ENCODE measurements at places on chromosomes 6 and 20. TPM values are rescaled to one million over a fixed set of nuclear protein-coding genes. Genes with fewer than 3 reads are reported as not detected.

DNA sequence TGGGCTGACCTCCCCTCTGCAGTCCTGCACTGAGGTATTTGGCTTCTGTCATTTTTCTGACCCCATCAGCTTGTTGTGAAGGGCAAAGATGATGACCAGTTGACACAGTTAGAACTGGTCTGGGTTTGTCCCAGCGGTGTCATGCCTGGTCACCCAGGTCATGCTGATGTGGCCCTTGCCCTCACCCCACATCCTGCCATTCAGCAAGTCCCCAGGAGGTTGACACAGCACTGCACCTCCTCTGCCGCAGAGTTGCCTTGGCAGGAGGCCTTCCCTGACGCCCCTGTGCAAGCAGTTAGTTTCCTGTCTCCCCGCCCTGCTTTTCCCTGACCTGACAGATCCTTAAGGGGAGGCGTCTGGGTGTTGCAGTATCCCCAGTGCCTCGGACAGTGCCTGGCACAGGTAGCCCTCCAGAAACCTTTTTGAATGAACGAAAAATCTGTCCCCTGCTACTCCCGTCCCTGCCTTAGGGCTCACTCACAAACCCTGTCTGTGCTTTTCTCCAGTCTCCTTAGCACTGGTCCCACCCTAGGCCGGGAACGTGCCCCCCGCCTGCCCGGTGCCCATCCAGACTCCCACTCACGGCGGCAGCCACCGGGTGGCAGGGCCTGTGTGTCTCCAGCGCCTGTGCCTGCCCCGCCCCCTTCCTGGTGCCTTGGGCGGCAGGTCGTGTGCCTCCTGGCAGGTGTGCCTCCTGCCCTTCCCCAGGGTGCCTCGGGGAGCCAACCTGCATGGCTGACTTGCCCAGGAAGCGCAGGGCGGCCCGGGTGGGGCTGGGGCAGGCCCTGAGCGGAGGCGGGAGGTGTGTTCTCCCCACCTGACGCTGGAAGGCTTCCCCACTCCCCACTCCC is 146.3 kb upstream of the RNF24 start:
- peak; percentile 52 for DNase-seq

GRCh38 chr6:28900577-28901256 is 23.1 kb downstream of the TRIM27 start:
- DNase-seq = peak; percentile 53

DNA sequence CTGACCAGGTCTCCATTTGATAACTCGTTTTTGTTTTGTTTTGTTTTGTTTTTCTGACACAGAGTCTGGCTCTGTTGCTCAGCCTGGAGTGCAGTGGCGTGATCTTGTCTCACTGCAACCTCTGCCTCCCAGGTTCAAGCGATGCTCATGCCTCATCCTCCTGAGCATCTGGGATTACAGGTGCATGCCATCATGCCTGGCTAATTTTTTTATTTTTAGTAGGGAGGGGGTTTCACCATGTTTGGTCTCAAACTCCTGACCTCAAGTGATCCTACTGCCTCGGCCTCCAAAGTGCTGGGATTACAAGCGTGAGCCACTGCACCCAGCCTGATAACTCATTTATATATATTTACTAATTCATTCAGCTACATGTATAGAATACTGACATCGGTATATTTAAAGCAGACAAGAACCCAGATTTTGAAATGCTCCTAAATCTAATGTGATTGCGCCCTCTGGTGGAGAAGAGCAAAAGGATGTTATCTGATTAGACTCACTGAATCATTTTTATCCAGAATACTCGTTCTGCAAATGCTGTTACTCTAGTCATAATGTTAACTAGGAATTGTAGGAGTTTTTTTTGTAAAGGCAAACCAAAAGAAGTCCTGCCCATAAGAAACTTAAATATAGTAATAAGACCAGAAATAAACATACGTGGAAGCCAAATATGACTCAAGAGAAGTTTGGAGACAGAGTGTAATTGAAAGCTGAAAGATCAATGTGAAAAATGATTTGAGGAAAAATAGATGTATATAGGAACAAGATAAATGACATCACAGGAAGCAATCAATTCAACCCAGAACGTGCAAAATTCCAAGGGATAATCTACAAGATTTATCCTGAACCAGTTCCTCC is 5.3 kb upstream of the COL12A1 start:
- DNase-seq = peak; percentile 79

DNA sequence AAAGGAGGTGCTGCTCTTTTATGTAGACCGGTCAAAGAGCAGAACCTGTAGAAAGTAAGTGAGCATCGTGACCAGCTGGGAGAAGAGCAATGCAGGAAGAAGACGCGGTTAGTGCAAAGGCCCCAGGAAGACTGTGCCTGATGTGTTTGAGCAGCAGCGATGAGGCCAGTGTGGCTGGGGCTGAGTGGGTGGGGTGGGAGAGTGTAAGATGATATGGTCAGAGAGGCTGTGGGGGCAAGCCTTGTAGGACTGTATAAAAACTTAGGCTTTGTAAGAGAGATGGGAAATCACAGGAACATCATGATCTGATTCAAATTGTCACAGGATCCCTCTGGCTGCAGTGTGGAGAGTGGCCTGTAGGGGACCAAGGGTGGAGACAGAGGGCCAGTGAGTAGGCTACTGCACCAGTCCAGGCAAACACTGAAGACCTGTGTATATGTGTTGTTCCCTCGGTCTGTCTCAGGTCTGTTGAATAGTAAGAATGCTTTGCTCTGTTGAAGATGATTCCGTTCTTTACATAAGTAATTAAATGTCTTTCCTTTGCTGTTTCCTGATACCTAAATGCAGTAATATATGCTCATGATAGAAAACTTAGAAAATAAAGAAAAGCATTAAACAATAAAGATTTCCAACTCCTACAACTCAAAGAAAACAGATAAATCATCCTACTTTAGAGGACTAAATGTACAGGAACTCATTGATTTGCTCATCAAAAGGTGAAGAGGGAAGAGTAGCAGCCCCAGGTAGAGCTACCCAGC is 23.6 kb upstream of the WFDC2 start:
- DNase-seq = peak; percentile 48

GRCh38 chr20:59217173-59217572 is 53.6 kb downstream of the ZNF831 start:
- no peak for DNase-seq

- no peak for DNase-seq
Measured at GRCh38 chr6:65113581-65113980, 593.4 kb downstream of the EYS start.

Gene NNAT
- not detected for total RNA-seq

DNA sequence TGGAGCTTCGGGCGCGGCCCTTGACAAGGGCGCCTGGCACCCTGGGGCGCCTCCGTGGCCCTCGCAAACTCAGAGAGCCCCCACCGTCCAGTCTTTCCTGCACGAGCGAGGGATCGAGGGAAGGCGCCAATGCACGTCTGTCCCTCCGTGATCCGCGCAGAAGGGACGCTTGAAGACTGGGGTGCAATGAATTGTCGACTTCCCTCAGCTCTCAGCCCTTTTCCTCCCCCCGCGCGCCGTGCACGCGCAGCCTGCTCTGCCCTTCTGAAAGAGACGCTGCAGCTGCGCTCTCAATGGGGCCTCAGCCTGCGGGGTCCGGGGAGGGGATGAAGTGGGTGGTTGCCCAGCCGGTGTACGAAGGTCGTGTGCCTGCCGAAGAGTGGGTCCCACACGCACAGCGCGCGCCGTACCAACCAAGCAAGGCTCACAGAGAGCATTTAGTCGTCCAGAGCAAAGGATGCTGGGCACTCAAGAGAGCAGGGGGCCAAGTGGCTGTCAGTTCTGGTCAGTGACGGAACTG is 5.5 kb upstream of the SOX4 start:
- DNase-seq = peak; percentile 48

Gene DSE
- total RNA-seq = 6.2 TPM

DNA sequence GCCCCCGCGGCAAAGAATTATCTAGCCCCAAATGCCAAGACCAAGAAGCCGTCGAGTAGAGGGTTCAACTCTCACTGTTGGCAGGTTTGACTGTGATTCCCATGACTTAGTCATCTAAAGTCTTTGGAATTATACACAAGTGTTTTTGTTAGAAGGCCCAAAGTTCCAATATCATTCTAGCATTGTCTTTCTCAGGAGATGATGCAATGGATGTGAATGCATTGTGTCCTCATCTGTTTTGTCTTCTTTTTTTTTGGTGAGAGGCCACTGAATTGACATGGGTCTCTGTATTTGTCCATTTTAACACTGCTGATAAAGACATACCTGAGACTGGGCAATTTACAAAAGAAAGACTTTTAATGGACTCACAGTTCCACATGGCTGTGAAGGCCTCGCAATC is 290.5 kb upstream of the ZFP64 start:
- DNase-seq = no peak

Gene BTBD3
- 0.26 TPM for total RNA-seq

Gene NMBR
- not detected for total RNA-seq

DNA sequence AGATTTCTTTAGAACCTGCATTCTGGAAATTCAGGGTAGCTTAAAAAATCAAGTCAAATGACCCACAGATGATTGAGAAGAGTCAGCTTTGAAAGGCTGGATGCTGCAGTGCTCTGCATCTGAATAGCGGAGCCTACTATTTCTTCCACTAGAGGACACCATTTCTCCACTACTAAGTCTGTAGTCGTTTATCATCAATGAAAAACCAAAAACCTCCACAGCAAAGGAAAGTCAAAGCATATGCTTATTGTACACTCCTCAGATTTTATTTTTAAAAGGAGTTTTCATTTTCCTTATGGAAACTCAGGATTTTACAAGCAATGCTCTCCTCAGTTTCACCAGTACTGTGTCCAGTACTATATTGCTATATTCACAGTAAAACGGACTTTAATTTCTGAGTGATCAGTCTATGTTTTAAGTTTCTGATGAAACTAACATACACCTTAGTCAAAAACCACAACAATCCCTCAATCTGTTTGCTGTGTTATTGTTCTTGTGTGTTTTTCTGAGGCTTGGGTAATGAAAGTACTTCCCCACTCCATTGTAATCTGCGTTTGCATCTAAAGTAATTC is 50.5 kb upstream of the ENPP5 start:
- DNase-seq = peak; percentile 79

Gene PDE7B
- not detected for total RNA-seq

DNA sequence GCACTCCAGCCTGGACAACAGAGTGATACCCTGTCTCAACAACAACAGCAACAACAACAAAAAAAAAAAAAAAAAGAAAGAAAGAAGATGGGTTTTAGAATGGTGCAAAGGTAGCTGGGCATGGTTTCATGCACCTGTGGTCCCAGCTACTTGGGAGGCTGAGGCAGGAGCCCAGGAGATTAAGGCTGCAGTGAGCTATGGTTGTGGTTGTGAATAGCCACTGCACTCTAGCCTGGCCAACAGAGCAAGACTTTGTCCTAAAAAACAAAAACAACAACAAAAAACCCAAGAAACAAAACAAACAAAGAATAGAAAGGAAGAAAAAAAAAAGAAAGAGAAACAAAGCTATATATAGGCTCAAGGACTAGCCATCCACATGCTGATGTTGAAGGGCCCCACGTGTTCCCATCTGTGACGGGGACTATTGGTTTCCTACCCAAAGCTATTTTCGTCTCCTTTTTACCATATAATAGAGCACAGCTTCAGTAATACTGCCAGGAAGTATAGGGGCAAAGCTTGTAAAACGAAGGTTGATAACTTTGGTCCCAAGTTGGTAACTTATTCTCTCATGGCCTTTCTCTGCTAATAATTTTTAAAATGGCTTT is 7.9 kb upstream of the EEF1E1 start:
- DNase-seq = no peak

Gene BEND6
- 1.5 TPM for total RNA-seq

Gene DCBLD1
- total RNA-seq = 0.39 TPM

Gene RNF5
- total RNA-seq = 56.1 TPM

- no peak for DNase-seq
Measured at GRCh38 chr20:40462566-40462965, 226.5 kb downstream of the MAFB start.

GRCh38 chr20:58697201-58697866 is 4.7 kb downstream of the NPEPL1 start:
- no peak for DNase-seq

- DNase-seq = no peak
Measured at GRCh38 chr6:978937-979685, 286.2 kb upstream of the EXOC2 start.

Gene JPH2
- total RNA-seq = not detected

DNA sequence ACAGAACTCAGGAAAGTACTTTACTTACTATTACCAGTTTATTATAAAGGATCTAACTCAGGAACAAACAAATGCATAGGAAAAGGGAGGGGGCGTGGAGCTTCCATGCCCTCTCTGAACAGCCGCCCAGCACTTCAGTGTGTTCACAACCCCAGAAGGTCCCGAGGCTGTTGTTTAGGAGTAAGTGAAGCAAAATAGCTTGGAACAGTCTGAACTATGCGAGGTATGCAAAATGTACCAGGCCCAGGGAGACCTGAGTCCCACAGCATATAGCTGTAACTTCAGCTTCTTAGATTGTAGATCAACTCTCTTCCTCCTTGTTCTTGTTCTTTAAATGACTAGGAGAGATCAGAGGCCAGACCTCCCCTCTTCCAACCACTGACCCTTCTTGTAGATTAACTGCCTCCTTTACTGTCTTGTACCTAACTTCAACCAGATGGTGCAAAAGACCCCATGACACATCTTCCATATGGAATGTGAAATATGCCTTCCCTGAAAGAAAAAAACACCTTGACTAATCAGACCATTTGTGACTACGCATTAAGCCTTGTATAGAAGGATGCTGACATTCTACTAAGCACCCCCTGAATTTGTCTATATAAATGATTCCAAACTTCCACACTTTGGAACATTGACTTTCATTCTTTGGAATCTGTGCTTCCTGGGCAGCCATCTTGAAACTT is 98.8 kb upstream of the SNX9 start:
- DNase-seq = no peak

- no peak for DNase-seq
Measured at GRCh38 chr6:56348578-56348977, 101.2 kb upstream of the COL21A1 start.

GRCh38 chr6:141437011-141437410 is 695.7 kb upstream of the GJE1 start:
- DNase-seq = no peak

DNA sequence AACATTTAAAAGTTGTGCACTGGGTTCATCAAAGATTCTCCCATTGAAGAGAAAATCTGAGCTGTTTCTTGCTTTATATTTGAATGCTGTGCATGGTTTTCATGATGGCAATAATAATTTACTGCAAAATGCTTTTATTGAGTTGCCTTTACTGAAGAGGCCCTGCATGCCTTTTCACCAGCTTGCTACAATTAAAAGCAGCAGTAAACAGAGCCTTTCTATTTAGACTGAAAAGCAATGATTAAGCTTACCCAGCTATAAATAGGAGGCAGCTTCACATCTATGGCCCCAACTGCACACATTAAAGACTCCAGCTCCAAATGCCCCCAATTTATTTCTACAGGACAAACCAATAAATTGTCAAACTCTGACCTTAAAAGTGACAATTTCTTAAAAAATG is 70.3 kb downstream of the ANKEF1 start:
- no peak for DNase-seq

Data from OCI-LY7 (cell line).